Neuronal stem cell (in vitro differentiated cells): ENCODE measurements at places on chromosomes 12 and 14.

- DNase-seq = no peak
Measured at GRCh38 chr14:105527381-105527825, 1.0 kb downstream of the TMEM121 start.

DNA sequence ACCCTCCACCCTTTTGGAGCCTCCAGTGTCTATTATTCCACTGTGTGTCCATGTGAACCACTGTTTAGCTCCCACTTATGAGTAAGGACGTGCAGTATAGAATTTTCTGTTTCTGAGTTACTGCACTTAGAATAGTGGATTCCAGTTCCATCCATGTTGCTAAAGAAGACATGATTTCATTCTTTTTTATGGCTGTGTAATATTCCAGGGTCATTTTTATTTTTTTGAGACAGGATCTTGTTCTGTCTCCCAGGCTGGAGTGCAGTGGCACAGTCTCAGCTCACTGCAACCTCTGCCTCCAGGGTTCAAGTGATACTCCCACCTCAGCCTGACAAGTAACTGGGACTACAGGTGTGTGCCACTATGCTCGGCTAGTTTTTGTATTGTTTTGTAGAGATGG, 31.6 kb downstream of the EML1 start:
- no peak for DNase-seq

DNA sequence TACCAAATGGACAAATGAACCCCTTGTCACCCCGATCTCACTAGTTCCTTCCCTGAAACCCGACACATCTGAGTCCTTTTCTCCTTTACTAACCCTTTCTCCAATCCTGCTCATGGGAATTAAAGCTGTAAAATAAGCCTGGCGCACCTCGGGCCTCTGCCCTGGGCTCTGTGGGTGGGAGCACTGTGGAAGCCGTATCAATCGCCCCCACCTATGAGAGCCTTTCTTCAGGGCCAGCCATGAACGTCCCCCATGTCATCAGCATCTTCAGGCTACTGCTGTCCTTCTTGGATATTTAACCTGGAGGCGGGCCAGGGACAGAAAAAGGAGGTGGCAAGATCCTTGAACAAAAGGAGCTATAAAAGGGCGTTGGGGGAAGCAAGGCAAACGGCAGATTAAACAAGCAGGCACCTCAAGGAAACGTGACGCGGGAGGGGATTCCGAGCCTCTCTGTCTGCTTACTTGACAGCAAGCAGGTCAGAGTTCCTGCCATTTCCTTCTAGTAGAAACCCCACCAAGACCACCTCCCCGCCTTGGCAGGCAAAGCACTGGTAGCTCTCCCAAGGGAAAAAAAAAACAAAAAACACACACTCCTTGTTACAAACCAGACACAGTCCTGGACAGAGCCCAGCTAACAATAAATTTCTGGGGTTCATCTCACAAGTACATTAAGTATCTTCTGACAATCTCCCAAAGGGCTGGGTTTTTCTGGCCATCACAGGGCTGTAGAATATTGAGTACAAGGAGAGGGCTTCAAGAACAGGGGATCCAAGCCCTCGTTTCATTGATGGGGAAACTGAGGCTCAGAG, 62.9 kb downstream of the DPF3 start:
- DNase-seq = peak; percentile 9

DNA sequence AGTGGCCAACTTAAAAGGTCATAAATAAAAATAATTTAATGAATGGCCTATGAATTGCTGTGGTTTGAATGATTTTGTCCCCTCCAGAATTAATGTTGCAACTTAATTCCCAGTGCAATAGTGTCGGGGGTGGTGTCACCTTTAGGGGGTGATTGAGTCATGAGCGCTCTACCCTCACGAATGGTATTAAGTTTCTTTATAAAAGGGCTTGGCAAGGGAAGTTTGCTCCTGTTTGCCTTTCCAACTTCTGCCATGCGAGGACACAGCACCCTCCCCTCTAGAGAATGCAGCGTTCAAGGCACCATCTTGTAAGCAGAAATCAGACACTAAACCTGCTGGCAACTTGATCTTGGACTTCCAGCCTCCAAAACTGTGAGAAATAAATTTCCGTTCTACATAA, 253.3 kb downstream of the ATXN7L3B start:
- DNase-seq = no peak

DNA sequence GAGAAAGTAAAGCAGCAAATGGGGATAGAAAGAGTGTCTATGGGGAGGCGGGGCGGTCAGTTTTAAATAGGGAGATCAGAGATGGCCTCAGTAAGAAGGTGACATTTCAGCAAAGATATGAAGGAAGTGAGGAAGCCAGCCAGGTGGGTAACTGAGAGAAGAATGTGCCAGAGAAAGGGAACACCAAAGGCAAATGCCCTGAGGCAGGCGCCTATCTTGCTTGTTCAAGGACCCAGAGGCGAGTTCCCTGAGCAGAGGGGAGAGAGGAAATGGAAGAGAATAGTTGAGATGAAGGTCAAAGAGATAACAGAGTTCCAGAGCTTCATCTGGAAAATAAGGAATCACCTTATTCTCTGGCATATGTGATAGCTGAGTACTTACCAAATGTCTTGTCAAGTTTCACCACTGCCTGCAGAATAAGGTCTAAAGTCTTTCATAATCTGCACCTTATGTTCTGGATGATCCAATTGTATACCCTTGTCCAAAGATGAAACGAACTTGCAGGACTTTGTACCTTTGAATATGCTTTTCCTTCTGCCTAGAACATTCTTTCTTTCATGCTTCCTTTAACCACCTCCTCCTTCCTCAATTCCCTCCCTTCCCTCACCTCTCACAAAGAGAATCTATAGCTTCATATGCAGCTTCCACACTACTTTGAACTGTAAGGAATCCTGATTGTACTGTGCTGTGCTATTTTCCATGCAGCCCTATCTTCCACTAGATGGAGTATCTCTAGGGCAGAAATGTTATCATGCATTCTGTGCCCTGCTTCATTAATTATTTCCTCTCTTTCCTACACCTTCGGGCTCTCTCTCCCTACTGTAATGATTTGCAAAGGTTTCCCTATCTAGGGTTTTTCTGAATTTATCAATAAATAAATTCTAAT, 38.5 kb downstream of the GNPTAB start:
- no peak for DNase-seq

GRCh38 chr14:76194327-76194726, 42.6 kb downstream of the GPATCH2L start:
- no peak for DNase-seq

GRCh38 chr14:68823434-68824206, 30.8 kb upstream of the ZFP36L1 start:
- no peak for DNase-seq

GRCh38 chr12:115121053-115121452, 437.1 kb upstream of the TBX3 start:
- DNase-seq = no peak

DNA sequence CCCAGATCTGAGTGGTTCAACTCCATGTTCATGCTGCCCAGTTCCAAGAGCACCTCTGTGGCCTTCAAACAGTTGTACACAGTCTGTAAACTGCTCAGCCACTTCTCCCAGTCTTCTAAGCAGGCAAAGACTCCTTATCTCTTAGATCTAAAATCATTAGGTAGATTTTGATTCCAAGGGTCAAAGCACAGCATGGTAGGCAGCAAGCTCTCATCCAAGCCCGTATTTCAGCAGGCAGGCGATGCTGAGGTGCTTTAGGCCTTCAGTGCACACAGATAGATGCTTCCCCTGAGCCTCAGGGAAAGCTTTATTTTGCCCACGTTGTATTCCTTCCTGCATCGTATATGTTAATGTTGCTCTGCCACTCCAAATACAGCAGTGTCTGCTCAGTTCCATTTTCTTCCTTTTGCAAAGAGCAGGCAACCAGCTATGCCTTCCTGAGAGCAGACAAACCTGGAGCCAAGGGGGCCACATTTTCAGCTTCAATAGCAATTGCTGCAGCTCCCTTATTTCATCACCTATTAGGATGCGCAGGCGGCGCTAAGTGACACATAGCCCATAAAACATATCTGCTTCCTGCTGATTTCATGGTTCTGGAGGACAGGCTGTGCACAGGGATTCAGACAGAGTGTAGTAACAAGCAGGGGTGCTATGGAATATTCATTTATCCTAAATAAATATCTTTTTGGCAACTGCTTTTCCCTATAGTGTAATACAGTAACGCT, 67.5 kb downstream of the ETV6 start:
- no peak for DNase-seq
